Cardiac fibroblast (primary cell): ENCODE measurements at places on chromosomes 7 and 10.

- peak; percentile 34 for DNase-seq
Measured at GRCh38 chr7:79734181-79734580, 280.7 kb upstream of the MAGI2 start.

DNA sequence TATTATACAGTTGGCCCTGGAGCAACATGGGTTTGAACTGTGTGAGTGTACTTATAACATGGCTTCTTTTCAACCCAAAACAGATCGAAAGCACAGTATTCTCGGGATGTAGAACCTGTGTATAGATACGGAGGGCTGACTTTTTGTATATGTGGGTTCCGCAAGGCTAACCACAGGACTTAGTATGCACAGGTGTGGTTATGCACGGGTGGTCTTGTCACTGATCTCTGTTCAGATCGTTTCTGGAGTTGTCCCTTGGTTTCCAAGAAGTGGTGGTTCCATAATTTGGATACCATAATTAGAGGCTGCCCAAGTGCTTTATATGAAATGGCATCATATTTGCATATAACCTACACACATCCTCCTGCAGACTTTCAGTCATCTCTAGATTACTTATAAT is 10.9 kb upstream of the BHLHA15 start:
- DNase-seq: no peak

DNA sequence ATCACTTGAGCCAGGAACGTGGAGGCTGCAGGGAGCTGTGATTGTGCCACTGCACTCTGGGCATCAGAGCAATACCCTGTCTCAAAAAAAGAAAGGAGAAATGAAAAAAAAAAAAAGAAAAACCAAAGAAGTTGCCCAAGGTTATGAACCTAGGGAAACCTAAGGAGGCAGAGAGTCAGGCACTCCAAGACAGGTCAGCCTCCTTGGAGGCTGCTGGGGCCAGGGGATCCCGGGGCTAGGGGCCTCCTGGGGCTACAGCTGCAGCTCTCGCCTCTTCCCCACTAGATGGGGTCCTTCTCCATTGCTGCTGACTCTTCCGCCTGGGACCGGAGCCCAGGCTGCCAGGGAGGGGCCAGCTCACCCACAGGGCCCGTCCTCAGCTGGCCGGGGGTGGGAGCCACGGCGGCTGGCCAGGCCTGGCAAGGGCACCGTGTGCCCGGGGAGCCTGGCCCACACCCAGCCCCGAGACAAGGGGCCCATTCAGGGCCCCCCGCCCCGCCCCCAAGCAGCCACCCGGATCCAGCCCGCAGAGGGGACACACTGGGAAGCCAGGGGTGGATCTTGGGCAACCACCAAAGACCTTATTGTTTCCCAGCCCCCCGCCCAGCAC is 1.7 kb upstream of the SPACDR start:
- peak; percentile 89 for DNase-seq

GRCh38 chr7:150950496-150951180 is 27.5 kb downstream of the KCNH2 start:
- no peak for DNase-seq

DNA sequence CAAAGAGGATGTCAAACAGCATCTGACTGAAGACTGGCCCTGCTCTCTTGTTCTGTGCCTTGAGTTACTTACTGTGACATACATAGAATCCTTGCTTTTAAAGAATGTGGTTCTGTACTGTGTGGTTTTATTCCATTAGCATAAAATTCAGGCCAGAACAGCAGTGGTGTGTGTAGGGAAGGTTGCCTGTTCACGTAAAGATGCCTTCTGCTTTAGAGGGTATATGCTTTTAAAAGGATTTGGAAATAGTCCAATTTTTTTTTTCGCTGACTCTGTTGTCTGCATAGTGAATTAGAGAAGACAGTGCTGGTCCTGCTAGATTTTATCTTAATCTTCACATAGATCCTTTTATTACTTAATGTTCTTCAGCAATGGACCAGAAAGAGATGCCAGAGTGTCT is 470.8 kb upstream of the SEMA3A start:
- DNase-seq: no peak

- DNase-seq: peak; percentile 39
Measured at GRCh38 chr10:60473557-60473956, 83.9 kb upstream of the ANK3 start.

DNA sequence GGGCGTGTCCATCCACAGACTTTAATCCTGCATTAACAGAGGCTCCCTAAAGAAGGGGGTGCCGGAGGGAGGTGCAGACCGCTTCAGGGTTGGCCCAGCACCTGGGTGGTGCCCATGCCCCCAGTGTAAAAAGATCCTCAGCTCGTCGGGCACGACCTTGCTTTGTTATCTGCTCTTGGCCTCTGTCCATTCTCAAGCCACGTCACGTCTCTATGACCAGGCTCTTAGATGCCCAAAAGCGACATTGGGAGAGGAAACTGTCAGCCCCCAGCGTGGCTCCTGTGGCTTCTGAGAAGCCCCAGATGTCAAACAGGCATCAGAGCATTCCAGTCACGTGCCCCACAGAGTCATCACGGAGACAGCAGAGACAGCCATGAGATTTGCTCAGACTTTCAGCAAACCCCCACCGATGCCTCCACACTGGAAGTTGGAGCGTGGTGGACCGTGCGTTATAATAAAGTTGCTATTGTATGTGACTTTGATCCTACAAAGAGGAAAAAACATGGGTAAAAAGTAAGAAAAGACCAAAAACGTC is 55.5 kb downstream of the PTPRN2 start:
- no peak for DNase-seq

DNA sequence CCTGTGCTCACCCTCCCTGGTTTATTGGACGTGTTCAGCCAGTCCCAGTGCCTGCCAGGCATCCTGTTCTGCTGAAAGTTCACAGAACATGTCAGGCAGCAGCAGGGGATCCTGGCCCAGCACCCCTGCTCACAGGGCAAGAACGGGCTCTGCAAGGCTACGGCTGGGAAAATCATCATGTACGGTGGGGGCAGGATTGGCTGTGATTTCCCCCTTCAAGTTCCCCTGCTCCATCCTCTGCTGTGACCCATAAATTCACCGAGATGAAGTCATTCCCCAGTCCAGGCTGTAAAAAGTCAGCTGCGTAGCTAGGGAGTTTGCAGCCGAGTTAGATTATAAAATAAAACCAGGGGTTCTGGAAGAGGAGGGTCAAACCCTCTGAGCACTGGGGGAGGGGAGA is 484.1 kb upstream of the ZMIZ1 start:
- DNase-seq: no peak

- no peak for DNase-seq
Measured at GRCh38 chr7:156919132-156919713, 26.2 kb upstream of the LMBR1 start.

DNA sequence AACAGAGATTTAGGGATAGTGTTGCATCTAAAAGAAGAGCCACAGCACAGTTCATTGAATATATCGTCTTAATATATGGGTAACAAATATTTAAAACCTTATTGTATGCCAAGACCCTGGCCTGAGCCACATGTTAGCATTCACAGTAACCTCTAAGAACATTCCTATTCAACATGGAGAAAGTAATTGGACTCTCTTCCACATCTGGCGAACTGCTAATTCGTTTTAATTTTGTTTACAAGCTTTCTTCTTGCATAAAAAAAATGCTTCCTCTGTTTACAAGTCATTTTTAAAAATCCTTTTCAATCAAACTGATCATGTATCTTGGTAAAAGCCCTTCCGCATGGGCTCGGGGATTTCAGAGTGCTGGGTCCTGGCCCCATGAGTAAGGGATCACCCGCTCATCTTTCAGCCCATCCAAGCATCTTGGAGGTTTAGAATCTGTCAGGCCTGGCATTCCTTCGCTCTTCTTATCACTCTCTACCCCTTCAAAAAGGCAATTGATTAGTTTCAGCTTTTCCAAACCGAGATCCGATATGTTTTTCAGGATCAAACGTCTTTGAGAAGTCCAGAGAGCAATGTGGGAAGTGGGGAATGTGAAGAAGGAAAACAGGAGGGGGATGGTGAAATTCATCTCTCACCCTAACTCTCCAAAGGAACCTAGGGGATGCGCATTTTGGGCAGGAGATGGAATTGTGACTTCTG is 7.3 kb downstream of the TWIST1 start:
- no peak for DNase-seq

- DNase-seq: no peak
Measured at GRCh38 chr7:156196649-156197048, 384.4 kb upstream of the SHH start.

GRCh38 chr10:91813251-91813650 is 15.0 kb downstream of the TNKS2 start:
- no peak for DNase-seq

- no peak for DNase-seq
Measured at GRCh38 chr7:152162287-152162686, 136.8 kb downstream of the GALNT11 start.

- peak; percentile 50 for DNase-seq
Measured at GRCh38 chr7:44463169-44463808, 27.2 kb downstream of the NUDCD3 start.

DNA sequence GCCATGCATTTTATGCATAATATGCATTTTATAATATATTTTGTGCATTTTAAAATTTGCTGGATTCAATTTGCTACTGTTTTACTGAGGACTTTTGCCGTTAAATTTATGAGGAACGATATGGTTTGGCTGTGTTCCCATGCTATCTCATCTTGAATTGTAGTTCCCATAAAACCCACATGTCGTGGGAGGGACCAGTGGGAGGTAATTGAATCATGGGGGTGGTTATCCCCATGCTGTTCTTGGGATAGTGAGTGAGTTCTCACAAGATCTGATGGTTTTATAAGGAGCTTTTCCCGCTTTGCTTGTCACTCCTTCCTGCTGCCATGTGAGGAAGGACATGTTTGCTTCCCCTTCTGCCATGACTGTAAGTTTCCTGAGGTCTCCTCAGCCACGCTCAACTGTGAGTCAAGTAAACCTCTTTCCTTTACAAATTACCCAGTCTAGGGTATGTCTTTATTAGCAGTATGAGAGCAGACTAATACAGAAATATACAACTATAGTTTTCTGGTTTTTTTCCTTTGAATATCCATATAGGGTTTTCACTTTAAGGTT is 201.4 kb upstream of the SH2B2 start:
- DNase-seq: no peak

GRCh38 chr10:59283456-59284091 is 78.8 kb downstream of the FAM13C start:
- DNase-seq: no peak

DNA sequence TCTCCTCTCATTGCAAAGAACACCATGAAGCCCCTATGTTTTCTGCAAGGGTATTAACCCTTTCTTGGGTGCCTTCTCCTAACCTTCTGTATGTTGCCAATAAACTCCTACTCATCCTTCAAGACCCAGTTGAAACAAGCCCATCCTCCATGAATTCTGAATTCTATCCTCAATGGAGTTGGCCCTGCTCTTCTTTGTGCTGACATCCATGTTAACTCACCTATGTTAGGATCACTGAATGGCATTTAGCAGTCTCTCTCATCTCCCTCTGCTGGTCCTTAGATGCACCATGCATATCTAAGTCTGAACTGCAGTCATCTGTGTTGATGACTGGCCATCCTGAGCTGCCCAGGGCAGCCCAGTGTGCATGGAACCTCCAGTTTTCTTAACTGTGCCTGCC is 129.8 kb downstream of the BUB3 start:
- DNase-seq: no peak

- peak; percentile 48 for DNase-seq
Measured at GRCh38 chr7:29342761-29343160, 148.2 kb downstream of the CHN2 start.

GRCh38 chr10:118926072-118926417 is 103.5 kb upstream of the NANOS1 start:
- no peak for DNase-seq

DNA sequence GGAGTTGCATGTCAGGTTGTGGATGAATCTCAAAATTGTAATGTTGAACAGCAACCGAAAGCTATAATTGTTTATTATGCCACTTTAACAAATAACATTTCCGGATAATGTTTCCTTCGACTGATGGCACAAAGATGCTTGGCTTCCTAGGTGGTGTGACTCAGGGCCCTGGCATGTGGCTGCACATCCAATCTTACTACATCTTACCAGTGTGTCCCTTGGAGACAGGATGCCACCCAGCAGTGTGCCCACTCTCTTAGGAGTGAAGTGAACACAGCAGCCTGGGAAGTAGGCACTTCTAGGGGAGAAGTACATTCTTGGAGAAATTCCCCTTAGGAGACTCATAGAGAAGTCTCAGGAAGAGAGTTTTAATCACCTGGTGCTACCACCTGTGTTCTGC is 33.0 kb upstream of the GPR26 start:
- DNase-seq: no peak

GRCh38 chr7:43647339-43647672 is 64.4 kb downstream of the STK17A start:
- peak; percentile 82 for DNase-seq

- no peak for DNase-seq
Measured at GRCh38 chr7:117472335-117472734, 7.5 kb upstream of the CFTR start.

DNA sequence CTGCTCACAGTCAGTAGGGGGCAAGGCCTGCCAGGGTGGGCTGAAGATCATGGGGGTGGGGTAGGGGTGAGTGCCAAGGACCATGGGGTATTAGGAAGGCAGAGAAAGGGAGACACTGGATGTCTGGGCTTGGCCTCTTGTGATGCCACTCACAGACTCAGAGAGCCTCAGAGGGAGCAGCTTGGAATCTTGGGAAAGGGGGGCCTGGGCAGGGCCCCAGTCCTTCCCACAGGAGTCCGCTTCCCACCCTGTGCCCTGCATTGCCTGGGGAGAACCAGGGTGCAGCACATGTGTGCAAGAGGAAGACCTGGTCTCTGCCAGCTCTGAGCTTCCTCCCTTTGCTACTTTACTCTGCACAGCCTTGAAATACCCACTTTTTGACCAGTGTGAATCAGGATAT is 4.3 kb downstream of the ADCY1 start:
- no peak for DNase-seq

DNA sequence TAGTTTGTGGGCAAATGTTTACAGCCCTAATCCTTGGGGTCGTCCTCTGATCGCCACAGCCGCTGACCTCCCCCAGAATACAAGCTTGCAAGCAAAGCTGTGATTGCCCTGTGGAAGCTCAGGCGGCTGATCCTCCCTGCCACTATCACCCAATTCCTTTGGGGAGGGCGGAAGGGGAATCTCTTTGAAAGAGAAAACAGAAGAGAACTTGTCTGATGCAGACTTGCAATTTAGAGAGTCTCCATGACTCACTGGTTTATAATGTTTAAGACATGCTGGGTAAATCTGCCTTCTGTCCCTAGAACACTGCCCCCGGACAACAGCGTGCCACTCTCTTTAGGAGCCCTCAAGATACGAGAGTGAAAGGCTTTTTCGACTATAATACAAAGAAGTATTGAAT is 75.5 kb downstream of the NRP1 start:
- peak; percentile 74 for DNase-seq

- DNase-seq: peak; percentile 7
Measured at GRCh38 chr7:25263337-25263736, 35.1 kb upstream of the NPVF start.

- peak; percentile 47 for DNase-seq
Measured at GRCh38 chr7:151086802-151087244, 548 bp downstream of the AGAP3 start.
